CD4-positive, alpha-beta T cell treated with Interleukin-17A for 1 hour (primary cell): ENCODE measurements at places on chromosomes 5 and 9.
A peak's percentile ranks its signal among the peaks of the same experiment; 100 is the strongest.

DNA sequence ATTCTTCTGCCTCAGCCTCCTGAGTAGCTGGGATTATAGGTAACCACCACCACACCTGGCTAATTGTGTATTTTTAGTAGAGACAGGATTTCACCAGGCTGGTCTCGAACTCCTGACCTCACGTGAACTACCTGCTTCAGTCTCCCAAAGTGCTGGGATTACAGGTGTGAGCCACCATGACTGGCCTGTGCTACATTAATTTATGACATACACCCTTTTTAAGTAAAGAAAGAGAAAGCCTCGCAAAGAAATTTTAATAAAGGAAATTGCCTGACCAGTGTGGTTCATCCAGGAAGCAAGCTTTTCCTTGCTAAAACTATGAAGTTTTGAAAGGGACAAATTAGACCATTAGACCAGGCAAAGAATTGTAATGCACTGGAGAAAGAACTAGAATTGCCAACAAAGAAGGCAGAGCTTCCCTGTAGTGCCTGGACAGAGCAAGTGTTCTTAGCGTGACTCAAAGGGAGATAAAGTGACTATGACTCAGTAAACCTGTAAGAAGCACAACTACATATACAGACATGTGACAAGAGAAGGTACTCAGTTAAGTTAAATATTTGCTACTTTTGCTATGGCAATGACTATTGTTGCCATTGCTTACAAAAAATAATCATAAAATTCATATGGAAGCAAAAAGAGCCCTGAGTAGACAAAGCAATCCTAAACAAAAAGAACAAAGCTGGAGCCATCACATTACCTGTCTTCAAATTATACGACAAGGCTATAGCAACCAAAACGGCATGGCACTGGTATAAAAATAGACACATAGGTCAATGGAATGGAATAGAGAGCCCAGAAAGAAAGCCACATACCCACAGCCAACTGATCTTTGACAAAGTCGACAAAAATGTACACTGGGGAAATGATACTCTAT lies 54.6 kb downstream of the FYB1 start:
- DNase-seq: peak; percentile 56

DNA sequence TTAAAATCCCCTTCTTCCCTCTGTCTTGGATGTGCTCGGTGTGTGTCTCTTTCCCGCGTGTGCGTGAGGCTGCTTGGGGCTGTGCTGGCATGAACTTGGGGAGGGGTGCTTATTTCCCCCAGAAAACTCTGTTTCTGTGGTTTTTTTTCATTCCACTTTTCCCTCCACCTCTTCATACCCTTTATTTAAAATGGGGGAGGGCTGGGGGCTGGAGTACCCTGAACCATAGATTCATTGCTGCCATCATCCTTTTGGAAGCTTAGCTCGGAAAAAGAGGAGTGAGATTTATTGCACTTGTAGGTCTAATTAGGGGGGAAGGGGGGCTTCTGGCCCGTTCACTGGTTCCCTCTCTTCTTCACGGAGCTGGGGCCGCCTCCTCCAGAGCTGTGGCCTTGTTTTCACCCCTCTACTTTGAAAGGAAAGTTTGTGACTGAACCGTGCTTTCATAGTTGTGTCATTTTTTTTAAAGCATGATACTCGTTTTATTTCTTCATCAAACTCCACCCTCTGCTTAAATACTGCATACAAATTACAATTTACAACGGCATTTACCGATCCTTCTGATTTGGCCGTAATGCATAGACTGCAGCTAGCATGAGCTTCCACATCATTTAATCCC lies 2.9 kb downstream of the NR2F1 start:
- no peak for DNase-seq

GRCh38 chr9:109238655-109239054 lies 71.6 kb upstream of the FRRS1L start:
- DNase-seq: no peak

DNA sequence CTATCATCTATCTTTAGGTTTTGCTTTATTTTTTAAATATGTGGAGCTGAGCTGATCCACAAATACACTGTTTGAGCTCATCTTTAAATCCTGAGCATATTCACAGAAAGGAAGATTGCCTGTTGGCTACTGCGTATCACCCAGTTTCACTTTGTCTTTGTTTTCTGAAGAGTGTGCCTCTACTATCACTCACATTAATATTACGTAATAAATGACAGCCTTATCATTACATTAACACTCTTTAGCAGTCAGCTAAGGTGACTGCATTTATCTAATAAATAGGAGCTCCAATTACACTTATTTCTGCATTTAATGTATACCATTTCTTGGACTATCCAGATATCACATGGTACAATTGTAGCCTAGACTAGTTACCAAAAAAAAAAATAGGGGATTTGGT lies 511.7 kb downstream of the NR2F1-AS1 start:
- no peak for DNase-seq

DNA sequence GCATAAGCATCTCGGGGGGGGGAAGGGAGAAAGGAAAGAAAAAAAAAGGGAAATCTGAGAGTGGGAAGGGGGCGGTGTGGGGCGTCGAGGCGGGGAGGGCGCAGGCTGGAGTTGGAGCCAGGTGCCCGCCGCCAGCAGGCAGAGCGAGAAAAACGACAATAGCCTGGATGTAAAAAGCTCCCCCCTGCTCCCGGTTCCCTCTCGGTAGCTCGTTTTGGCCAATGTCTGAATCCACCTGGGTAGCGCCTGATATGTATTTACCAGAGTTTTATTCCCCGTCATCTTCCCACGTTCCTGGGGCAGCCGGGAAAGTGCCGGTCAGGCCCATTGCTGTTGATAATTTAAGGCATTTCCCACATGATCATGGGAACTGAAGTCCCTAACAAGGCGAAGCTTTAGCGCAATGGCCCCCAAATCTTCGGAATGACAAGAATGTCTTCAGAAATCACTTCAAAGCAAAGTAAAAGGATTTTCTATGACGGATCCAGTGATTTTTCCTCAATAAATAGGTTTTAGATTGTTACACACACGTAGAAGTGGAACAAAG lies 3.0 kb upstream of the OTP start:
- DNase-seq: no peak
